CD4-positive, alpha-beta T cell treated with Interleukin-15 for 1 hour (primary cell): ENCODE measurements at places on chromosomes 12 and 14.
A peak's percentile ranks its signal among the peaks of the same experiment; 100 is the strongest.

- DNase-seq, result no peak
Observed at GRCh38 chr14:27634056-27634970, 1036.5 kb upstream of the NOVA1 start.

DNA sequence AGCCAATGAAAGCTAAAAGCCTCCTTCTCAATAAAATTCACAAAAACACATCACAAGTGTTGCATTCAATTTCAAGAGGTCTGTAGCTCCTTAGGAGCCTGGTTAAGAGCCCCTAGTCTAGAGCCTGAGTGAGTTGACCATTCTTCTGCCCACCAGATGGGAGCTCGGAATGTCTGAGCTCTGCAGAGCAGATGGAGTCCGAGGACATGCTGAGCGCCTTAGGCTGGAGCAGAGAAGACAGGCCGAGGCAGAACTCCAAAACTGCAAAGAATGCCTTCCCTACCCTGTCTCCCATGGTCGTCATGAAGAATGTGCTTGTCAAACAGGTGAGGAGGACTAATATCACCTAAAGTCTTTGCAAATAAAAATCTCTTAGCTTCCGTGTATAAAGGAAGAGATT, 11.6 kb downstream of the CIPC start:
- no peak for DNase-seq

- no peak for DNase-seq
Observed at GRCh38 chr12:18689771-18690170, 48.0 kb downstream of the PLCZ1 start.

- no peak for DNase-seq
Observed at GRCh38 chr12:67222302-67222701, 46.9 kb upstream of the CAND1 start.

DNA sequence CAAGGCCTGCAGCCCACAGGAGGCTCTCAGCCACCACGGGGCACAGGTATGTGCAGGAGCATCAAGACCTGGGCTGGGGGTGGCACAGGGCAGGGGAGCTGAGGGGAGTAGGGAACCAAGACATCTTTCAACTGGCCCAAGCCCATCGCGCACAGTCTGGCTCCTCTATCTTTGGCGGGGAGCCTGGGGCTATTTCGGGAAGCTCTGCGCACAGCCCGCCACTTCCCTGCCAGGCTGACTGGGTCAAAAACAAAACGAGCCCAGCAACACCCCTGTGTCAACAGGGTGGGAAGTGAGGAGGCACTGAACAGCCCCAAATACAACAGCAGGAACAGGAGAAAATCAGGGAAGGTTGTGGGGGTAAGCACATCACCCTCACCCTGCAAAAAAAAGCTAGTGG, 83.9 kb downstream of the ARL6IP4 start:
- DNase-seq, result no peak

DNA sequence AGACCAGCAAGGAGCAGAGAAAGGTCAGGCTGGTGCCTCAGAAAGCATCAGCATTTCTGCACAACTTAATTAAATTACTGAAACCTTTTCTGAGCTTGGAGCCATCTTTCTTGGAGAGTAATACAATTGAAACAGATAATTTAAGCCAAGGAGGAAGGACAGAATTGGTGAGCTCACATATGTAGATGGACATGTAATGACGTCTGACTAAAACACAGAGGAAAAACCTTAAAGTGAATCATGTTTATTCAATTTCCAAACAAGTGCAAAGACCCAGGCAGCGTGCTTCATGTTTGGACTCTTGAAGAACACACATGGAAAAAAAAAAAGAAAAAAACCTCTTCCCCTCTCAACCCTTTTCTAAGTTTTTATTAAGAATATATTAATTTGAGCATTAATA, 19.0 kb downstream of the SUSD6 start:
- DNase-seq, result no peak

GRCh38 chr14:78173346-78174035, 3.3 kb downstream of the NRXN3 start:
- no peak for DNase-seq

GRCh38 chr14:75350505-75351060, 72.0 kb downstream of the FOS start:
- no peak for DNase-seq

- no peak for DNase-seq
Observed at GRCh38 chr12:29301114-29301513, 79.9 kb downstream of the ERGIC2 start.

- no peak for DNase-seq
Observed at GRCh38 chr12:7203109-7203508, 13.6 kb downstream of the PEX5 start.

DNA sequence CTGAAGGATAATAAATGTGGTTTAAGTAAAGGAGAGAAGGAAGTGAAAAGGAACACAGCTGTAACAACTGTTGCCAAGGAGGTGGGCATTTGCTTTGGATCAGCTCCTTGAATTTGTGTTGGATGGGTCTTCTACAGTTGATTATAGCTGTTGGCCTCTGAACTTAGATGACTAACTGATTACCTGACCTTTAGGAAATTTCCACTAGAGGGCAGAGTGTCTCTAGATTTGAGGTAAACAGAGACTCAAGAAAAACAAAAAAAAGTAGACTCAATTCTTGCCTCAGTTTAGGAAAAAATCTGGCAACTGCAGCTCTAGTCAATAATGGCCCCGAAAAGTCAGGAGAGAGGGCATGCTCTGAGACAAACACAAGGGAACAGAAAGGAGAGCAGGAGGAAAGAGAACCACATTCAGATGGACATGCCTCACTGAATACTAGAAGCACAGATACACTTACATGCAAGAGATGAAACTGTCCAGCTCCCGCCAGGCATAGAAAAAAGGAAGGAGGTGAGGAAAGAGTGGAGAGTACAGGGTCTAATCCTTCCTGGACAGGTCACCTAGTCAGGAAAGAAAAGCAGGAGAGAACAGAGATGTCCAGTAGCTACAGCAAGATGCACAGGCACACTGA, 20.6 kb downstream of the COX14 start:
- no peak for DNase-seq

DNA sequence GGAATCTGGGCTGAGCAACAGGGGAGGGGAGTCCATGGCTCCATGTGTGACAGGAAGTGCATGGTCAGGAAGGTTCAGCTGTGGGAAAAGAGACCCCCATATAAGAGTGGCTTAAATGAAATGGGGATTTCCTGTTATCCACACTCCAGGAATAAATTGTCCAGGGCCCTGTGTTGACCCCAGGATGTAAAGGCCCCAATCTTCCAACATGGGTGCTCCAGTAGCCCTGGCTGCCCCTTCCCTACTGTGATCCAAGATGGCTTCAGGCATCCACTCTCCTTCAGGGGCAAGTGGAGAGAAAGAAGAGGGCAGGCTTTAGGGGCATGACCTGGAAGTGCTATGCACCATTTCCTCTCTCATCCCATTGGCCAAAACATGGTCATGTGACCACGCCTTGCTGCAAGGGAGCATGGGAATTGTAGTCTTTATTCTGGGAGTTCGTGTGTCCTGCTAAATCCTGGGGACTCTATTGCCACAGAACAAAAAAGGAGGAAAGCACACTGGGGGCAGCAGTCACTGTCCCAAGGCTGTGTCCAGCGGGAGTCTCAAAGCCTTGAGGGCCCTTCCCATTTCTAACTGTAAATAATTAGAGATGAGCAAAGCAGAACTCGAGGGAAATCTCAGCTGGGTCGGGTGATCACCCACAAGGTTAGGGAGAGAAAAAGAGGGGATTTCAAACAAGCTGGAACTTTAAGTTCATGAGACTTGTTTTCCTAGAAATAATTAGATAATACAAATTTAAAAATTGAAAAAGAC, 289.2 kb downstream of the ADGRD1 start:
- DNase-seq, result no peak

DNA sequence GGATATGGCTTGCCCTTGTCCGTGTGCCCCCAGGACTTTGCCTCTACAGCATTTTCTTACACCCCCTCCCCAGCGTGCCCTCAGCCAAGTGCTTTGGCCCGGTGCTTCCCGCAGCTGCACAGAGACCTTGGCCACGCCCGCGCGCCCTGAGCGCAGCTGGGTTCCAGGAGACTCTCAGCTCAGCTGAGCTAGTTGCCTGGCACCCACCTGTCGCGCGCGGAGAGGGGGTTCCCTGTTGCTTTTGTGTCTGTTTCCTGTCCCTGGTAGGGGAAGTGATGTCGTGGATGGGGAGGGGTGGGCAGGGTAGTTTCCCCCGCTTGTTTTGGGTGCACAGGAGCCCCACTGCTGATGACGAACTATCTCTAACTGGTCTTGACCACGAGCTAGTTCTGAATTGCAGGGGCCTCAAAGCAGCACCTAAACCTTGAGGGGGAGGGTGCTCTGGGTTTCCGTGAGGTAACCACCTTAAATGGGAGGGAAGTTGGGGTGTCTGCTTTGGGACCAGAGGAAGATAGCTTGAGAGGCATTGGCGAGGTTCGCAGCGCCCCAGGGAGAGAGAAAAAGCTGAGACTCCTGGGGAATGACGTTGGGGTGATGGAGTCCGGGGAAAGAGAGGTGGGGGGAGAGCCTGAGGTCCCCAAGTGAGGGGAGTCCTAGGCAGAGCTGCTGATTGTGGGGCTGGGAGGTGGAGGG, 1.5 kb downstream of the DIO3 start:
- DNase-seq, result no peak

GRCh38 chr14:56812364-56813141, 2.3 kb upstream of the OTX2 start:
- DNase-seq, result no peak

DNA sequence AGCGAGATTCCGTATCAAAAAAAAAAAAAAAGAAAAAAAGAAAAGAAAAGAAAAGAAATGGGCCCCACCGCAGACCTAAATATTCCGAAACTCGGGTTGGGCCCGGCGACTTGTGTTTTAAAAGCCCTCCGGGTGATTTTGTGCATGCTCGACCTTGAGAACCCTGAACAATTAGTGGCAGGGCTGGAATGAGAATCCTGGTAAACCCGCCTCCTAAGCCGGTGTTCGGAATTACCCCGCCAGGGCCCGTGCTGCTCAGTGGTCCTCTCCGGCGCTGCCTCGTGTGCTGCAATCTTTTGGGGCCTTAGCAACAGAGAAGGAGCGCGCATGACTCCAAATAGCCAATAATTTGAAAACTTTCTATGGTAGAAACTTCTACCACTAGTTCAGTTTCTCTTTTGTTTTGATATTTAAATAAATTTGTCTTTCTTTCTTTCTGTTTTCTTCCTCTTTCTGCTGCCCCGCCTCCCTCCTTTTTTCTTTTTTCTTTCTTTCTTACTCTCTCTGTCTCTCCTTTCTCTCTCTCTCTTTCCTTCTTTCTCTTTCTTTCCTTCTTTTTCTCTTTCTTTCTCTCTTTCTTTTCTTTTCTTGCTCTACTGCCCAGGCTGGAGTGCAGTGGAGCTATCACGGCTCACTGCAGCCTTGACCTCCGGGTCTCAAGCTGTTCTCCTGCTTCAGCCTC, 1.5 kb upstream of the GALNT6 start:
- peak; percentile 49 for DNase-seq

- no peak for DNase-seq
Observed at GRCh38 chr14:49050822-49051221, 535.4 kb downstream of the RPS29 start.

- no peak for DNase-seq
Observed at GRCh38 chr12:113230315-113231234, 9.3 kb downstream of the TPCN1 start.

DNA sequence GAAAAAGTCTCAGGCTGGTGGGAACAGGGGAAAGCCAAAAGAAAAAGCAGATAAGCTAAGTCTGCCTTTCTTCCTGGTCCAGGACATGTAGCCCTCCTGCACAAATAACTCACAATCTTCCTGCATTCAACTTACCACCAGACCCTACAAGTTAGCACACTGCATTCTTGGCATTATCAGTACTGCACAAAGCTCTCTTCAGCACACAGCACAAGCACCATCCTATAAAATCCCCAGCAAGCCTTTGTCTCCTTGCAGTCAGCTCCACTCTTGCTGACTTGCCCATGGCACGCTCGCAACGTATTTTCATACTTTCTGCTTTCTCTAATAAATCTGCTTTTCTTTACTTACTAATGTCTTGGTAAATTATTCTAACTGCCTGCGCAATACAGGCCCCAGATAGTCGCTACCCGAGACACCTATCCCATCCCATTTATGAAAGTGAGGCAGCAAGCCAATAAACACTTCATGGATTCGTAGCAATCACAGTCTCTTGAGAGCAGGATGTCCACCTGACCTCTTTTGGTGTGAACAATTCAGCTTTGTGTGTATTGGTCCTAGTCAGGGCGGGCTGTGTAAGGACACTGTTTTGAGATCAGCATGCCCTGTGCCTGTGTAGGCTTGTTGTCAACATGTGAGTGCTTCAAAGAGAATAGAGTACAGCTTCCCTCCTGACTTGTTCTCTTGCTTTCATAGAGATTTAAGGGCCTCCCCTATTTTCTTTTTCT, 49.0 kb downstream of the TMEM117 start:
- DNase-seq, result no peak

- DNase-seq, result no peak
Observed at GRCh38 chr12:51320695-51321320, 3.2 kb downstream of the BIN2 start.

DNA sequence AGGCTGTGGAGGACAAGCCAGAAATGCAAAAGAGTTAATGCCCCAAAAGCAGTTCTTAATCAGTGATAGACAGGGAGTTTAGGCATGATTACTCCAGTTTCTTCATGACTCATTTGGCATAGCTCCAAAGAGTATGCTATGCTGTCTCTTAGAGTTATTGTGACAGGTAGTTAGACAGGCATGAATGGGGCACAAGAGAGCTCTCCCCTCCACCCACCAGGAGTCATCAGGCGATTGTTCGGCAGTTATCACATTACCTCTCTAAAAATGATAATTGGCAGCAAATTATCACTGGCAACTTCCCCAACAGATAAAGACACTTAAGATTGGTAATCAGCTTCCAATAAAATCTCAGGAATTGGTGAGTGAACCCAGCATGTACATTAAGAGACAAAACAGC, 320.1 kb downstream of the DAD1 start:
- no peak for DNase-seq

DNA sequence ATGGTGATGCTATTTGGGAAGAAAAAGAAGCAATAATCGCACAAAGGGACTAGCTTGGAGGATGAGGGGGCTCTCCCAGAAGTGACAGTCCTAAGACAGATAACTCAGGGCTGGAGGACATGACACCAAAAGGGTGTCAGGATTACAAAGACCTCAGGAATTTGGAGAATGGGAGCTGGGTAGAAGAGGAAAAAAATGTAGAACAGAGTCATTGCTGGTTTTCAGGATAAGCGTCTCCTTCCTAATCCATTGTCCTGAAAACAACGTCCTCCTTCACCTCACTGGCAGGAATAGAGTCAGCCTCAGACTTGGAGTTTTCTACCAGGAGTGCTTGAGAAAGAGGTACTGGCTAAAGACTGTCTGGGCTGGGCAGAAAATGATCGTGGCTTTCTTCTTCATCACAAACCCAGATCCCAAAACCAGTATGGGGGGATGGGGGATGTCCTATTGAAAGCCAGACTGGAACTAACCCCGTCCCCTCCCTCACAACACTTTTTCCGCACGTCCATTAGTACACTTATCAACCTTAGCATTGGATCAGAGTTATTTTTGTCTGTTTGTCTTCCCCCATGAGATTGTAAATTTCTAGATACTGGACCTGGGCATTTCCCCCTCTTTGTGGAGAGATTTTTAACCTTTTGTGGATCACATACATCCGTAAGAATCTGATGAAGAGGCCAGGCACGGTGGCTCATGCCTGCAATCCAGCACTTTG, 14.3 kb downstream of the B4GALNT3 start:
- no peak for DNase-seq

GRCh38 chr14:81459912-81460311, 59.8 kb upstream of the STON2 start:
- DNase-seq, result no peak

- DNase-seq, result no peak
Observed at GRCh38 chr14:21054123-21054767, 3.4 kb upstream of the RNASE8 start.

GRCh38 chr14:53999061-53999488, 42.5 kb upstream of the BMP4 start:
- no peak for DNase-seq
